Heart left ventricle (tissue), 16 donors: ENCODE measurements at places on chromosomes 13 and 19. TPM values are rescaled to one million over a fixed set of nuclear protein-coding genes. Genes with fewer than 3 reads are reported as not detected.
A peak's percentile ranks its signal among the peaks of the same experiment; 100 is the strongest.

CCDC9 gene
- total RNA-seq, result 14.9 TPM

PSG11 gene
- total RNA-seq, result not detected

SLC35E1 gene
- 44.0 TPM for total RNA-seq

RAB20 gene
- 15.7 TPM for total RNA-seq

ICAM5 gene
- total RNA-seq, result 0.98 TPM

FAM216B gene
- total RNA-seq, result 0.07 TPM

- no peak overlapping the region for H3K4me3 ChIP-seq
- no peak for DNase-seq
- H3K27ac ChIP-seq, result no peak overlapping the region
- H3K4me1 ChIP-seq, result no peaks in the 10 kb centered on the region
- no peaks in the 10 kb centered on the region for H3K27me3 ChIP-seq
Observed at GRCh38 chr19:1998712-1999708, 16.5 kb downstream of the BTBD2 start.

DNA sequence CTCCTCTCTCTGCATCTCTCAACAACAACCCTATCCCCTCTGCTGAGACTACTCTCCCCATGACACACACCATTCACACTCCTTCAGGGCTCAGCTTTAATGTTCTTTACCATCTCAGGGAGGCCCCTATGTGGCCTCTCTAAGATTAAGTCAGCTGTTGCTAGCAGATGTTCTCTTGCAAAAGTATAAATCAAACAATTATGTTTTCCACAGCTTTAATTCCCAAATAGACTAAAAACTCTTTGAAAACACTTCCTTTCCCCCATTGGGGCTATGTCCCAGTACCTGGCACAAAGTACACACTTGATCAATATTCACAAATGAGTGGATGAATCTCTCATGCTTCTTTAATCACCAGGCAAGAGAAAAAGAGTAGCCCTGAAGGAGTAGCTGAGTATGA lies 5.1 kb downstream of the PEG3 start:
- no peaks in the 10 kb centered on the region for H3K4me1 ChIP-seq
- H3K36me3 ChIP-seq, result no peaks in the 10 kb centered on the region
- no peaks in the 10 kb centered on the region for H3K27me3 ChIP-seq
- H3K27ac ChIP-seq, result no peak overlapping the region

DNA sequence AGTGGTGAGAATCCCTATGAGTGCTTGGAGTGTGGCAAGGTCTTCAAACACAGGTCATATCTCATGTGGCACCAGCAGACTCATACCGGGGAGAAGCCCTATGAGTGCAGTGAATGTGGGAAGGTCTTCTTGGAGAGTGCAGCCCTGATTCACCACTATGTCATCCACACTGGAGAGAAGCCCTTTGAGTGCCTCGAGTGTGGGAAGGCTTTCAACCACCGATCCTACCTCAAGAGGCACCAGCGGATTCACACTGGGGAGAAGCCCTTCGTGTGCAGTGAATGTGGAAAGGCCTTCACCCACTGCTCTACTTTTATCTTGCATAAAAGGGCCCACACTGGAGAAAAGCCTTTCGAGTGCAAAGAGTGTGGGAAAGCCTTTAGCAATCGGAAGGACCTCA lies 18.7 kb upstream of the AURKC start:
- no peaks in the 10 kb centered on the region for H3K4me1 ChIP-seq
- no peak for DNase-seq
- peaks cover 30% of the 10 kb centered on the region for H3K36me3 ChIP-seq
- no peak overlapping the region for H3K27ac ChIP-seq

- H3K36me3 ChIP-seq, result no peaks in the 10 kb centered on the region
- no peak overlapping the region for H3K4me3 ChIP-seq
- H3K27ac ChIP-seq, result no peak overlapping the region
- H3K4me1 ChIP-seq, result no peaks in the 10 kb centered on the region
- DNase-seq, result no peak
- no peaks in the 10 kb centered on the region for H3K27me3 ChIP-seq
Observed at GRCh38 chr13:72570019-72570418, 157.4 kb downstream of the MZT1 start.

- no peaks in the 10 kb centered on the region for H3K27me3 ChIP-seq
- no peak overlapping the region for H3K4me3 ChIP-seq
- H3K36me3 ChIP-seq, result no peaks in the 10 kb centered on the region
- H3K27ac ChIP-seq, result peak overlapping the region; percentile 53
- no peak for DNase-seq
- H3K4me1 ChIP-seq, result peaks cover 38% of the 10 kb centered on the region
Observed at GRCh38 chr13:46575301-46575771, 22.4 kb downstream of the LRCH1 start.

DNA sequence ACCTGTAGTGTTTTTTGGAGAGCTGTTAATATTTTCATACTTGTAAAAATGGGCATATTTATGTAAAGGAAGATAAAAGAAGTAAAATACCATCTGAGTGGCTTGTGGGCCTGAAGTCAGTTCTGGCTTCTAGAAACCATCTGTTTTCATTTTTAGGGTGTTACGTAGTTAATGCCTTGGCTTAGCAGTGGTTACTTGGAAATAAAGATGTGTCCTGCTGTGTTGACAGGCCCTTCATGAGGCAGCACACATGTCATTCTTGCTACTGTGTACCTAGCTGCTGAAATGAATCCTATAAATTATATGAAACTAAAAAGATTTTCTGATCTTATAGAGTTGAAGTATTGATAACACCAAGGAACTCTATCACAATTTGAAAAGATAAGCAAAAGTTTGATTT lies 16.0 kb downstream of the ILF3 start:
- peaks cover 67% of the 10 kb centered on the region for H3K36me3 ChIP-seq
- peak; percentile 18 for DNase-seq
- no peaks in the 10 kb centered on the region for H3K27me3 ChIP-seq
- peaks cover 35% of the 10 kb centered on the region for H3K4me1 ChIP-seq

GRCh38 chr13:23620613-23621315 lies 50.6 kb downstream of the TNFRSF19 start:
- H3K27me3 ChIP-seq, result no peaks in the 10 kb centered on the region
- no peak overlapping the region for H3K4me3 ChIP-seq
- no peak for DNase-seq
- H3K36me3 ChIP-seq, result no peaks in the 10 kb centered on the region
- no peak overlapping the region for H3K27ac ChIP-seq
- H3K4me1 ChIP-seq, result peaks cover 23% of the 10 kb centered on the region

DNA sequence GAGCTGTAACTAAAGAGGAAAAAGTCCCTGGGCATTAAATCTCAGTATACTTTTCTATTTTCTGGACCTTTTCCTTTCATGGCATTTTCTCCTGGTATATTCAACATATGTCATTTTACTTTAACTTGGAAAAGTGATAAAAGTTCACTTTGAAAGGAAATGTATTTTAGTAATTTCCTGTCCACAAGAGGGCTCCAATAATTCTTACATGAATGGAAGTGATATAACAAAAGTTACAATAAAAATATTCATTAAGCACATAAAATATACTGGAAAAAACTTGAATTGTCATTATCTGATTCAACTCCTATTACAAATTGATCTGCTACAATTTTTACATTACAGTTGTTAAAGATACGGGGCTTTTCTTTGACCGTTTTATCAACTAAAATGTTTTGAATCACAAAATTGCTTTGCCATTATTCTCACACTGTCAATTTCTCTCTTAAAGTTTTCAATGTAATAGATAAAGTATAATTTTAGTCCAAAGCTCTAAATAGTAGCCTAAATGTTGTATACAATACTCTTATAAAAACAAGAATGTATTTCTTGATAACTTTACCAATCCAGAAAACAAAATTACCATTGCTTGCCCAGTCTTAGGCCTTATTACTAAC lies 4.9 kb downstream of the UBL3 start:
- H3K27ac ChIP-seq, result no peak overlapping the region
- no peaks in the 10 kb centered on the region for H3K36me3 ChIP-seq
- H3K4me1 ChIP-seq, result peaks cover 54% of the 10 kb centered on the region
- H3K4me3 ChIP-seq, result no peak overlapping the region
- H3K27me3 ChIP-seq, result no peaks in the 10 kb centered on the region

DNA sequence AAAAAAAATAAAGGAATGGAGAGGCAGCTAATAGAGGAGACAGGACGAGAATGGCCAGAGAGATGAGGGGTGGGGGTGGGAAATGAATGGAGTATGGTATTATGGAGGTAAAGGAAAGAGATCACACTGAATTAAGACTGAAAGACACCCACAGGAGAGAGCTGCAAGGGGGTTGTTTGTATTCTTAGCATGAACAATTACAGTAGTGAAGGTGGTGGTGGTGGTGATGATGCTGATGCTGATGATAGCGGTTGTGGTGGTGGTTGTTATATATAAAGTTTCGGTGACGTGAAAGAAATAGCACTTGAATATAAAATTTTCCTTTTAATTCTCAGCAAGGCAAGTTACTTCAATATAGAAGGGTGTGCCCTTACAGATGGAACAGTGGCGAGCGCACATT lies 2.8 kb upstream of the ADGRE3 start:
- H3K27me3 ChIP-seq, result peaks cover 14% of the 10 kb centered on the region
- DNase-seq, result no peak
- no peaks in the 10 kb centered on the region for H3K36me3 ChIP-seq
- no peaks in the 10 kb centered on the region for H3K4me1 ChIP-seq
- H3K27ac ChIP-seq, result no peak overlapping the region

DNA sequence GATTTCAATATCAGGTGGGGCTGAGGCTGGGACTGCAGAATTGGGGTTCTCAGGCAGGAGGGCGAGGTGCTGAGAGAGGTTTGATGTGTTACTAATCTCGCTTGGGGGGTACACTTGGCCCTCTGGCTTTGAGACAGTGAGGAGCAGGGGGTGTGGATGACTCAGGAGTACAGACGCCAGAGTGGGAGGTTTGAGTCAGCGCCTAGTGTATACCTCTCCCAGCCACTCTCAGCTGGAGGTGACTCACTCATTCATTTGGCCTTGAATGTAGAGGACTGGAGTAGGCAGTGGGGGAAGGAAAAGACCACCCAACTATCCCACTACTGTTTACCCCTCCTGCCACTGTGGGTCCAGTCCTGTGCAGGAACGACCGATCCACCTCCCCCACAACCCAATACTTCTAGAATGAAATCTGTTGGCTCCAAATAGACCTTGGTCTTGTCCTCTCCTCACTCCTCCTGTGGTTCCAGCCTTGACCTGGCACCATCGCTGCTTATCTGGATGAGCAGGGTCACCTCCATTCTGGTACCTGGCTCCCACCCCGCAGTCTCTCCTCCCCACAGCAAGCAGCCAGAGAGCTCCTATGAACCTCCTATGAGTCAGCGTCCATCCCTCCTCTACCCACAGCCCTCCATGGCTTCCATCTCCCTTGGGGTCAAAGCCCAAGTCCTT lies 20.1 kb upstream of the ZNRF4 start:
- H3K27ac ChIP-seq, result no peak overlapping the region
- DNase-seq, result no peak
- H3K36me3 ChIP-seq, result no peaks in the 10 kb centered on the region
- peaks cover 30% of the 10 kb centered on the region for H3K27me3 ChIP-seq

GRCh38 chr19:41089959-41090358 lies 1.7 kb downstream of the CYP2A13 start:
- no peak overlapping the region for H3K27ac ChIP-seq
- peaks cover 38% of the 10 kb centered on the region for H3K27me3 ChIP-seq
- no peaks in the 10 kb centered on the region for H3K4me1 ChIP-seq
- no peak for DNase-seq
- H3K4me3 ChIP-seq, result no peak overlapping the region
- no peaks in the 10 kb centered on the region for H3K36me3 ChIP-seq
